ENCODE measurements at places on chromosomes 16 and 17.

GRCh38 chr17:28827672-28828071 lies 14.9 kb downstream of the FAM222B start:
- no peak for DNase-seq

GRCh38 chr16:24635900-24636610 lies 93.4 kb upstream of the TNRC6A start:
- no peak for DNase-seq

DNA sequence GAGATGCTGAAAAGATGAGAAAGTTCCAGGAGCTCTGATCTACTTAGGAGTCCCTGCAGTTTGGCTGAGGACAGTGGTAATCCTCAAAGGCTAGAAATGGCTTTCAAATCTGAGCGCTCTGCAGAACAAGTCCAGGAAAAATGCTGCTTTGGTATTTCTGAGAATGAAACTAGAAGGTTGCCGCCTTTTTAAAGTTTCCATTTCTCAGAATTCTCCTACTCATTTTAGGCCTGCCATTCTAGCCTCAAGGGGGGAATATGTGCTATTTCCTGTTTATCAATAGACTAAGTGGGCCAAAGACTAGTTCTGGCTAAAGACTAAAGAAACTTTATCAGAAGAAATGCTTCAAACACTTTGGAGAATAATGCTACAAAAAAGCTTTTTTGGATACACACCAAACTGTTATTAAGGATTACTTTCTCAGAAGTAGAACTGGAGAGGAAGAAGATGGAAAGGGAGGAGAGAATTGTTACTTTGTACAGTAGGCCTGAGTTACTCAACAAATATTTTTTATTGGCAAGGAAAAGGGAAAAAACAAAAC lies at the start of gene SLFN12L:
SLFN12L (minus strand) TSS at position 78 of the 541 bp plus-strand sequence. CDS start 15,314 bp downstream, outside the sequence.
- no peak for DNase-seq

- DNase-seq = no peak
Observed at GRCh38 chr17:79740413-79740812, 9.7 kb downstream of the ENPP7 start.

- DNase-seq = no peak
Observed at GRCh38 chr17:37041932-37042331, 93.2 kb downstream of the AATF start.

GRCh38 chr17:75755990-75756389 lies 9.0 kb downstream of the GALK1 start:
- DNase-seq = no peak

GRCh38 chr17:73591296-73592078 lies 52.8 kb downstream of the SDK2 start:
- DNase-seq = peak; percentile 65

- peak; percentile 79 for DNase-seq
Observed at GRCh38 chr17:58083491-58084316, 485 bp downstream of the DYNLL2 start.

GRCh38 chr17:80898716-80899115 lies 92.9 kb upstream of the CHMP6 start:
- DNase-seq = no peak

DNA sequence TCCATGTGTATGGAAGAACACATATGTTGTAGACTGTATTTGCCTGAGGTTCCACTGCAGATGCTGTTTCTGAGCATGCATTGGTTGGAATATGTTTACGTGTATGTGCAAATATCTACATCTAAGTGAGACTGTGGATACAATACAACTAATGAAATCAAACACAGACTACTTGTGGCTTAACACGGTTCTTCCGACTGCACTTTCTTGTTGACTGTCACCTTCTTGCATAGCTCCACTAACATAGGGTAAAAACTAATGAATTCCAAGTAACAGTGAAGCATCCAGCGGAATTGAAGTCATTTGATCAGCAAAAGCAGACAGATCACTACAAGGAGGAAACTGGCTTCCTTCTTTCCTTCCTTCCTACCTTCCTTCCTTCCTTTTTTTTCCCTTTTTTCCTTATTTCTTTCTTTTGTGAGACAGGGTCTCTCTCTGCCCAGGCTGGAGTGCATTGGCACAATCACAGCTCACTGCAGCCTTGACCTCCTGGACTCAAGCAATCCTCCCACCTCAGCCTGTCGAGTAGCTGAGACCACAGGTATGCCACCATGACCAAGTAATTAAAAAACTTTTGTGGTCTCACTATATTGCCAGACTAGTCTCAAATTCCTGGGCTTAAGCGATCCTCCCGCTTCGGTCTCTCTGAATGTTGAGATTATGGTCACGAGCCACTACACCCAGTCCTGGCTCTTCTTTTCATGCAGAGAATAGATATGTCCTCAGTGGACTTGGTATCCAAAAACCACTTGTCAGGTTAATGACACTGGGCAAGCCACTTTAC lies 22.0 kb upstream of the CCL1 start:
- peak; percentile 15 for DNase-seq

DNA sequence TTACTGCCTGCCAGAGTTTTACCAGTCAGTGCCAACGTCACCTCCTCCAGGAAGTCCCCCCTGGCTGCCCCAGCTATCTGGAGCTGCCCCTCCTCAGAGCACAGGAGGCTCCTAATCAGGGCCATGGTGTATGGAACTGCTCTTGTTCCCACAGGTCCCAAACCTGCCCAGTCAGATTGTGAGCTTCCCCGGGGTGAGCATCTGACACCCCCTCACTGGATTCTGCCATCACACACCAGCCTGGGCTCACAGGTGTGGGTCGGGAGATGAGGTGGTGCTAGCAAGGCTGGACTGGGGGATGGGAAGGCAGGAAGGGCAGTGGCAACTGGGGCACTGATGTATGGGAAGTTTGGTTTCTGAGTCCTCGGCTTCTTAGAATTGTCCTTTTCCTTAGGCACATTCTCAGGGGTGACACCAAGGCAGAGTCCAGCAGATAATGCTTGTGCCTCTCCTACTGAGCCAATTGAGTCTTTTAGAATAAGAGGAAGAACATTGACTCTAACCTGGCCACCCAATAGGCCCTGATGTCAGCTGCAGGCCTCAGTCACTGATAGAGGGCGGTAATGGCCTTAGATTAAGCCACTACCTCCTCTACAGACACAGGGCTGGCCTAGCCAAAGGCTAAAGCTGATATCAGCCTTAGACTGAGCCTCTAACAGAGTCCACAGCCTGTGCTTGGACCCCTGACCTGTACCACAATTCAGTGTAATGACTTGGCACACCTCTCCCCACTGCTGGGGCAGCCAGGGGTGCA lies 107.9 kb downstream of the WSCD1 start:
- DNase-seq = no peak

DNA sequence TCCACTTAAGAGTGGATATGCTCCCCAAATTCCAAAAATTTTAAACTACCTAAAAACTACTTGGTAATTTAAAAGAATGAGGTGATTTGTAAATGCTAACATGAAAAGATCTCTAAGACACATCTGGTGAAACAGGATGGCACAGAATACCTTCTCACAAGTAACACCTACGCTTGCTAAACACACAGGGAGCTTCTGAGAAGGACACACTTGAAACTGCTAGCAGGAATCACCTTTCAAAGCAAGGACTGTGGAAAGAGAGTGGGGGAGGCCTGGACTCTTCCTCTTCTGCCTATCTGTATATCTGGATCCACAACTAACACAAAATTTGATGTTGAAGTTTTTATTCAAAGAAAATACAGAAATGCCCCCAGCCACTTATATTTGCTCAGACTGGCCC lies 52.4 kb downstream of the CYTH1 start:
- DNase-seq = no peak

DNA sequence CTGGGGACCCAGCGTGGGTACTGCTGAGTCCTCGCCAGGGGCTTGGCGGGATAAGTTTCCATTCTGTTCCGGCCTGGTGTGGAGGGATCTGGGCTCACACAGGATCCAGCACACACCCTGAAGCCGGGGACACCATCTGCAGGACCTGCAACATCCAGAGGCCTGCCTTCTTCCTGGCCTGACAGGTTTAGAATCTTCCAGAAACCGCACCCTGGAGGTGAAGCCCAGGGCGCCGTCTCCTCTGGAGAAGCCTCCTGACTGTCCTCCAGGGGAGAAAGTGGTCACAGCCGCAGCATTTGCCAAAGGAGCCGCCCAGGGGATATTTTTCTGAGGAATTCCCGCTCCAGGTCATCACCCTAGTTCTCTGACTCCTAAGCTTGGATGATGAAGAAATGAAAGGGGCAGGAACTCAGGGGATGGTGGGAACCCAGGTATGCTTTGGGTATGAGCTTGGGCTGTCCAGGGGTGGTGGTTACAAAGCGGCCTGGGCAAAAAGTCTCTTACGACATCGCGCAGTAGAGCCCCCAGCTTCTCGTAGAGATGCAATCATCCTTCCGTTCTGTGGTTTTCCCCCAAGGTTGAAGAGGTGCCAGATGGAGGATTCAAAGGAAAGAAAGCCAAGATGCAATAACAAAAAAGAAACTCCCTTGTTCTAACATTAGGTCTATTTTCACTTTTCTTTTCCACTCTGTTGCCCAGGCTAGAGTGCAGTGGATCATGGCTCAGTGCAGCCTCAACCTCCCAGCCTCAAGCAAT lies 9.1 kb upstream of the CRISPLD2 start:
- no peak for DNase-seq

GRCh38 chr16:19348578-19349315 lies 63.2 kb downstream of the CLEC19A start:
- DNase-seq = no peak

DNA sequence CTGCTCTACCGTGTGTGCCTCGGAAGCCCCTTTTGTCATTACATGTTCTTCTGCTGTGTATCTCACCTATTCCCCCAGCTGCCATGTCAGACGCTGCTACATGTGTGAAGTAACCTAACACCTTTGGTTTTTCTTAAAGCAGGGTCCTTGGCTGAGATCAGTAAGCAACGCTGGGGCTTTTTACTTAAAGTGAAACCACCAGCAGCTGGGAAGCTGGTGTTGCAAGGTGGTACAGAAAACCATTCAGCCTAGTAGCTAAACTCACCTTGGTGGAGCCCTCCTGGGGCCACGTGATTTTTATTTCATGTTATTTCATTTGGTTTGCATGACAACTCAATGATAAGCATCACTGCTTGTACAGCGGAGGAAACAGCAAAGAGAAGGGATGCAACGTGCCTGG lies 62.6 kb downstream of the PLCG2 start:
- DNase-seq = no peak

GRCh38 chr17:76889323-76889722 lies 21.1 kb downstream of the MGAT5B start:
- DNase-seq = no peak

GRCh38 chr17:58995247-58995940 lies 111.3 kb downstream of the TRIM37 start:
- DNase-seq = no peak

DNA sequence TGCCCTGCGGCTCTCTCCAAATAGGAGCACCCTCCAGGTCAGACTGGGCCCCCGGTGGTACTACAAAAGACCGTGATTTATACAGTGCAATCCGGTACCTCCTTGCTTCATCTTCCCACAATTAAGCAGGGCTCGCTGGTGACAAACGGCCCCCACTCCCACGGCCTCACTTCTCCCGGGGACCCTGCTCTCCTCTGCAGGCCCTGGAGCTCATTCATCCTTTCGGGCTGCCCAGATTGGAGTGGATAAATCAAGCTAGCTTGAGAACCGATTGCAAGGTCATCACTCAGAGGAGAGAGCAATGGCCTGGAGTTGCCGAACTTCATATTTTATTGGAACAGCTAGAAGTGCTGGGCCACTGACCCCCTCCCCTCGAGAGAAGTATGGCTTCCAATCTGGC lies 193.5 kb upstream of the IRX6 start:
- no peak for DNase-seq

- DNase-seq = no peak
Observed at GRCh38 chr16:89729863-89730593, 8.7 kb downstream of the ZNF276 start.

- DNase-seq = no peak
Observed at GRCh38 chr17:76575570-76575969, 10.1 kb downstream of the ST6GALNAC2 start.

- DNase-seq = no peak
Observed at GRCh38 chr17:35931794-35932425, 1.3 kb upstream of the RDM1 start.

DNA sequence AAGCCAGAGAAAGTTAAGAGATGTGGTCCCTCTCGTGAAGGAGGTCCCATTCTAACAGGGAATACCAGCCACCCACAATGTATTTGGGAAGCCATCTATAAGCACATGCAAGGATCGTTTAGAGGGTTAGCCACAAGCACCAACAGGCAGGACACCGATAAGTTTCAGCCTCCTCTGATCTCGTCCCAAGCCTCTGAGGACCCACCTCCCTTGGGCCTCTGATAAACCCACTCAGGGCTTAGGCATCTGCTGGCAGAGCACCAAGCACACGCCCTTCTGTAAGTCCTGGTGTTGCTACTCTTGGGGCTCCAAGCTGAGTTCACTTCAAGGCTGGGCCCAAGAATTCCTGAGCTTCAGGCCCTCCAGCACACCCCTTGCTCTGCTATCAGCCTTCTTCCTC lies 5.4 kb upstream of the PNPO start:
- no peak for DNase-seq

DNA sequence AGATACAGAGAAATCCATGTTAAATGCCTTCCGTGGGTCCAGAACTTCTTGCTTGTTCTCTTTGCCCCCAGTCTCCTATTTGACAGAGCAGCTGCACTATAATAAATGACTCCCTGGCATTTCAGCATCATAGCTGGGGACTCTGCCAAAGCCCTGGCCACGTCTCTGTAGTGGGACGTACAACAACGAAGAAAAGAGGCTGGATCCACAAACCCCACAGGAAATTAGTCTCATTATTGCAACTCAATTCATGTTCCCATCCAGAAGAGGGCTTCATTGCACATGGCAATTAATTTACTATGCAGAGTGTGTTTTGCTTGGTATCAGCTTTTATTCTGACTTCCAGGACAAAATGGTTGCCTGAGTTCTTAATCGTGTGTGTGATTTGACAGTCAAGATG lies 121.3 kb downstream of the CDH13 start:
- no peak for DNase-seq

- no peak for DNase-seq
Observed at GRCh38 chr17:69046121-69046807, 14.5 kb downstream of the ABCA9 start.

DNA sequence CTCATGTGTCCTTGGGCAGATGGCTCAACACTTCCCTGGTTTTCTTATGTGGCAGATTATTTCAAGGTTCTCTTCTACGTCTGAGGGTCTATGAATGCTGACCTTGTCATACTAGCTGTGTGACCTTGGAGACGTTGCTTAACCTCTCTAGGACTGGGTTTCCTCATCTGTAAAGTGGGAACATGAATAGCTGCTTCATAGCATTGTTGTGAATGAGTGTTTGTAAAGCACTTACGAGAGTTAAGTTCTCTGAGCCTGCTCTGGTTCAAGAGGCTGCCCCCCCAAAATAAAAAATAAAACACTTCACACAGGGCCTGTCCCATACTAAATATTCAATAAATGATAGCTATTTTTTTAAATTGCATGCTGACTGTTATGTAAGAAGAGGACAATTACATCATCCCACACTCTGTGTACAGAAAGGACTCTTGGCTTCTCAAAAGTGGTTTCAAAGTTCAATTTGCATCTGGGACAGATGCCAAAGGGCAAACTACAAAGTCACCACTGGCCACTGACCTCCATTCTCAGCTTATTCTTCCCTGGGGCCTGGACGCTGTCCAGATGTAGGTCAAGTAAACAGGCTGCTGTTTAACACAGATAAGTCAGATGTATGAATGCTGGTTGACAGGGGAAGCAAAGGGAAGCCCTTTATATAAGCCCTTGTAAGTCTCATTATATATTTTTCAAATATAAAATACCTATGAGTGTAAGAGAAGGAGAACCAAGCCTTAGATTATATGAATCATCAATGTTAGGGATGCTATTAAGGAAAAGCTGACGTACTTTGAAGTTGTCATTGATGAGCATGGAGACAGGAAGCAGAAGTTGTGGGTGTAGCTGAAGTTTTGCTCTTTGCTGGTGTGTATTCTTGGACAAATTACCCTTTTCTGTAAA lies 15.4 kb upstream of the NDEL1 start:
- no peak for DNase-seq

Measured in activated CD8-positive, alpha-beta memory T cell treated with anti-CD3 and anti-CD28 coated beads, Interleukin-2, amount 50 U/mL, for 48 hours (primary cell).